ENCODE measurements at places on chromosomes 11 and 22.

GRCh38 chr22:50107529-50107928 is 17.7 kb downstream of the MOV10L1 start:
- DNase-seq = no peak

DNA sequence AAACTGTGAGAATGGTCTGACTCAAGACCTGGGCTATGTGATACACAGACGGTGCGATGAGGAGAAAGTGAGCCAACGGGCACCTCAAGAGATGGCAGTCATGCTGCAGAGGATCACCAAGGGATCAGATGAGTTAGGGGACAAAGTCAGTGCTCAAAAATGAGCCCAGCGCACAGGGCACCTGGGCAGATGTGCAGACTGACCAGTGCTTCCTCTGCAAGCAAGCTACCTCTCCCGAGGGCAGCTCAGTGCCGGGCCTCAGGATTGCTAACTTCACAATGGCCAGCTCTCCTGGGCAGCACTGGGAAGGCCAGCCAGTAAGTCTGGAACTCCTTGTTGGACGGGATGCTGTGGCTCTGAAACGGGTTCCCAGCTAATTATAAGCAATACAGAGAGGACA is 15.3 kb downstream of the HDHD5 start:
- no peak for DNase-seq

DNA sequence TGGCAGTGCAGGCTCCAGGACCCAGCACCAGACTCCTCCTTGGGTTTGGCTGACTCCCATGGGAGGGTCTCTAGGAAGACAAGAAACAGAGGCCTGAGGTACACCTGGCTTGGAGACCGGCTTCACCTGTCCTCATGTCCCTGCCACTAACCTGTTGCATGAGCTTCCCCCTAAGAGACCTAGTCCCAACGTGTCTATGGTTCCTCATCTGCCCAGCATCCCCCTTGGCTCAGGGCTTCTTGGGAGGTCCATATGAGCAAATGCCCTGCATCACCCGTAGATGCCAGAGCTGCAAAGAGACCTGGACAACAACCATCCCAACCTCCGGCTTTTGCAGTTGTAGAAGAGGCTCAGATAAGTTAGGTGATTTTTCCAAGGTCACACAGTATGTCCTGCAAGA is 123.5 kb downstream of the BUD13 start:
- DNase-seq = no peak

DNA sequence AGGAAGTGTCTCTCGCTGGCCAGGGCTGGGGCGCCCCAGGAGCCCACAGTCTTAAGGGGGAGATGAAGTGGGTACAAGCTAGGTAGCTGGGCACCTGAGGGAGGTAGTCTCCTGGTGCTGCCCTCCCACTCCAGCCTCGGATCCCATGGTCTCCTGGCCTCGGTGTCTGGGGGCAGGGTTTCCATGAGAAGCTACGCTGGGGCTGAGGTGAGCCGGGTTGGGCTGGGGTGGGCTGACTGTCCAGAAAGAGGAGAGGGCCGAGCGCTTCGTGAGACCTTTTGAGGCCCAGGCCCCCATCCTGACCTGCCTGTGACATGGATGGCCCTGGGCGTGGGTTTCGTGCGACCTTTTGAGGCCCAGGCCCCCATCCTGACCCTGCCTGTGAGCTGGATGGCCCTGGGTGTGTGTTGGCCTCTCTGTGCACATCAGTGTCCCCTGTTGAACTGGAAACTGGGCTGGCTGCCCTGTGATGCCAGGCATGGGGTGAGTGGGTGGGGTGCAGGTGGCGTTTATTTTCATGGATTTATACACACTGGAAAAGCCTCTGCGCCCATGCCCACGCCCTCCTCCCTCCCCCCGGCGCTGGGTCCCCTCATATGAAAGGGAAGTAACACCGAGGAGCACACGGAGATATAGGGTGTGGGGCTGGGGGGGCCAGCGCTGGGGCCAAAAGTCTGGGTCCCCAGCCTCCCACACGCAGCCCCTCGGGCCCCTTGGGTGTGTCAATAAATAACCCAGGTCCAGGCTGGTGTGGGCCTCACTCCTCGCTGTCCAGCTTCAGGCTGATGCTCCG is 8.6 kb downstream of the AIP start:
- DNase-seq = no peak

DNA sequence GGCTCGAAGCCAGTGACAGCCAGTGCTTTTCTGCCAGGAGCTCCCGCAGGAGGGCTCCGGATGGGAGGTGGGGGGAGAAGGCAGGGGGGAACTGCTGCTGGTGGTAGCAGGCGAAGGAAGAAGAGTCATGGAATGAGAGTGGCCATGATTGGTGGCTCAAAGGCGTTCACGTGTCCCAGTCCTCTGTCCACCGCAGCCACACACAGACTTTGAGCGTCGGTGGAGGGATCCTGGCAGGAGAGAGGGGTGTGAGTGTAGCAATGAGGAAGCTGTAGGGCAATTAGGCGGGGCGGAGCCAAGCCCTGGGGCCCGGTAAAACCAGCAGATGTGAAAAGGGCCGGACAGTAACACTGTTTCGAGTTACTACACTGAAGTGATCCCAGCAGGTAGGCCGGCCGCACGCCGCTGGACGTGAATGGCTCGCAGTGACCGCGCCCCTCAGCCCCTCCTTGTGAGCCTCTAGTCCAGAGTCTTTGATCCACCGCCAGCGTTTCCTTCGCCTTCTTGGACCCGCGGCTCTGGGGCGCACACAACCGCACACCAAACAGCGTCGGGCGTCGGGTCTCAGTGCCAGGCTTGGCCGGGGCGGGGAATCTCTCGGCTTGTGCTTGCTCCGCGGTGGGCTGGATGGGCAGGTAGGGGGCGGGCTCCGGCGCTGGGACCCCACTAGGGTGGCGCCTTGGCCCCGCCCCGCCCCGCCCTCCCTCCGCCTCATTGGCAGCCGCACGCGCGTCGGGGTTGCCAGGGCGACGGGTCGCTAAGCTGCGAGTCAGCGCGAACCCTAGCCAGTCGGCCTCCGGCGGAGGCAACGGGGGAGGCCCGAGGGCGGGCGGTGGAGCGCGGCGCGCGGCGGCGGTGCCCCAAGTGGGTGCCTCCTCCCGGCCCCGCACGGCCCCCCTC is at the start of gene LRRC10B:
LRRC10B (plus strand) TSS at position 788 of the 900 bp plus-strand sequence. CDS start 250 bp downstream, outside the sequence.
- peak; percentile 85 for DNase-seq

GRCh38 chr11:45110562-45110961 is 35.9 kb upstream of the PRDM11 start:
- peak; percentile 72 for DNase-seq

DNA sequence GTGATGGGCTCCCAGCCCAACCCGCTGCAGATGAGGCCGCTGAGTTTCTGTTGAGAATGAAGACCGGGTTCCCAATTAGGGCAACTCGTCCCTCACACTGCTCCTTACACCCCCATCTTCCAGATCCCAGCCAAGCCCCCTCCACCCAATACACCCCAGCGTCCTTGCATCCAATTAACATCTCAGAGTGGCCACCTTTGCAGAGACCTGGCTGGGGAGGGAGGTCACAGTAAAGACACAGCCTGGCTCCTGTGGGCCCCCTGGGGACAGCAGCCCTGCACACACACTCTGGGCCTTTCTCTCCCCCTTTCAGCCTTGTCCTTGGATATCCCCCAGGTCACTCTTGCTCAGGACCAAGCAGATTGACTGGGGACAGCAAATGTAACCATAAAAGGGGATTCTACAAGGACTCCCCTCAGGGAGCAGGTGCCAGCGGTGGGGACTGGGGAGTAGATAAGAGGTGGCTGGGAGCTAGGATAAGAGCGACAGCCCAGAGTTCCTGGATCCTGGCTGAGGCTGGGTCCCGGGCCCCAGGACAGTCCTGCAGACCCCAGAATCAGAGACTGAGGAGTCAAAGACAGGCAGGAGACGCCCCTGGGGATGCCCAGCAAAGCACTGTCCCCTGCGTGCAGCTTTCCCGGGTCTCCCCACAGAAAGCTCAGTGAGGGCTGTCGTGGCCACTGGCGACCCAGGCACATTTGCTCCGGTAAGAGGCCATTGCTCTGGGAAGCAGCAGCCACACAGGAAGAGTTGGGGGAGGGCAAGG is 8.4 kb downstream of the APOBEC3A start:
- no peak for DNase-seq

GRCh38 chr11:73753938-73754337 is 6.9 kb downstream of the RAB6A start:
- no peak for DNase-seq

DNA sequence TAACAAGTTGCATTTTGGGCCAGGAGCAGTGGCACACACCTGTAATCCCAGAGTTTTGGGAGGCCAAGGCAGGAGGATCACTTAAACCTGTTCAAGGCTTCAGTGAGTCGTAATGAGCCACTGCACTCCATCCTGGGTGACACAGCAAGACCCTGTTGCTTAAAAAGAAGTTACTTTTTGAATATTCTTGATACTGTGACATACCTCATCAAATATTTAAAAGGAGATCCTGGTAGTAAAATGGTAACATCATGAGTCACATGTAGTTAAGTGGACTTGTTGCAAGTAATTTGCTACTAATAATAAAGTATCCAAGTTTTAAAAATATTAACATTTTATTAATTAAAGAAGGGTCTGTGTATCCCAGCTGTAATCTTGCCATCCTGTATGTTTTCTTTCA is 18.3 kb downstream of the HMGXB4 start:
- DNase-seq = no peak

GRCh38 chr11:44564670-44565210 is 723 bp upstream of the CD82 start:
- peak; percentile 77 for DNase-seq

DNA sequence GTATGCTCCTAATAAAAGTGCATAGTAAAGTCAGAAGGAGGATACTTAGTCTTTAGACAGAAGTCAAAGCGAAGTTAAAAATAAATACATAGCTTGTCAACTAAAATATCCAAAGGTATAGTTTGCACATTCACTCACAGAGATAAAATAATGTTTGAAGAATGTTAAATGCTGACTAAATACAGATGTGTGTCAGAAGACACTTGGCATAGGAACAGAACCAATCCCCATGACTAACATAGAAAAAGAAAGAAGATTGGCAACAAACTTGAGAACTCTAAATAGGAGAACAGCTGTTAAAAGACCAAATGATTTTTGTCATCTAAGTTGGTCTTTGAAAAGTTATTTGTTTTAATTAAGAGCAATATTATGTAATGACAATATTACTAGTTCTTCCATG is 1172.1 kb upstream of the RAG2 start:
- DNase-seq = no peak

- no peak for DNase-seq
These were observed 4.0 kb downstream of the CRY2 start for GRCh38 chr11:45851228-45851627.

DNA sequence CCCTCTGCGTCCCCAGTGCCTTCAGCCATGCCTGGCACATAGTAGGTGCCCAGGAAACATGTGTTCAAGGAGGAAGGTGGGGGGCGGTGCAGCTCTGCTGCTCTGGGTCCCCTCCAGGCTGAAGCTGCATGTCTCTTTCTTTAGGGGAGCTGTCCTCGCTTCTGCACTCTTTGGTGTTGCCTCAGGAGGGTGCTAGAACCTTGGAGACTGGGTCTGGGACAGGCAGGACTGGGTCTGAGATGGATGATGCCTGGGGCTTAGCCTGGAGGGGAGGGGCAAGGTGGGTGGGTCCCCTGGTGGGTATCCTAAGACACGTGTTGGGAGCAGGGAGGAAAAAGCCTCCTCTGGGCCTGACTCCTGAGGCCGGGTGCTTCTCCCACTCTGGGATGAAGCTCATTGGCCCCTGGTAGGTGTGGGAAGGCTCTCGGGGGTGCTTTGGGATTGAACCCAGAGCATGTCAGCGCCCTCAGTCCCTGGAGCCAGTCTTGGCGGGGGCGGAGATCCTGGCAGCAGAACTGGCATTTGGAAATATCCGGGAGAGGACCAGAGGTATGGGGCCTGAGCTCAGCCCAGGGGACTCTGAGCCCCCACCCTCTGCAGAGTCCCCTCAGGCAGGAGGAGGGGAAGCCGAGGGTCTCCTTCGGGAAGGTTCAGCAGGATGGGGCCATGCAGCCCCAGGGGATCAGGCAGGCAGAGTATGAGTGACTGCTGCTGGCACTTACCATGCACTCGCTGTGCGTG is 6.7 kb upstream of the GSTP1 start:
- no peak for DNase-seq

- DNase-seq = no peak
These were observed 1147.8 kb downstream of the JRKL start for GRCh38 chr11:97537407-97538150.

DNA sequence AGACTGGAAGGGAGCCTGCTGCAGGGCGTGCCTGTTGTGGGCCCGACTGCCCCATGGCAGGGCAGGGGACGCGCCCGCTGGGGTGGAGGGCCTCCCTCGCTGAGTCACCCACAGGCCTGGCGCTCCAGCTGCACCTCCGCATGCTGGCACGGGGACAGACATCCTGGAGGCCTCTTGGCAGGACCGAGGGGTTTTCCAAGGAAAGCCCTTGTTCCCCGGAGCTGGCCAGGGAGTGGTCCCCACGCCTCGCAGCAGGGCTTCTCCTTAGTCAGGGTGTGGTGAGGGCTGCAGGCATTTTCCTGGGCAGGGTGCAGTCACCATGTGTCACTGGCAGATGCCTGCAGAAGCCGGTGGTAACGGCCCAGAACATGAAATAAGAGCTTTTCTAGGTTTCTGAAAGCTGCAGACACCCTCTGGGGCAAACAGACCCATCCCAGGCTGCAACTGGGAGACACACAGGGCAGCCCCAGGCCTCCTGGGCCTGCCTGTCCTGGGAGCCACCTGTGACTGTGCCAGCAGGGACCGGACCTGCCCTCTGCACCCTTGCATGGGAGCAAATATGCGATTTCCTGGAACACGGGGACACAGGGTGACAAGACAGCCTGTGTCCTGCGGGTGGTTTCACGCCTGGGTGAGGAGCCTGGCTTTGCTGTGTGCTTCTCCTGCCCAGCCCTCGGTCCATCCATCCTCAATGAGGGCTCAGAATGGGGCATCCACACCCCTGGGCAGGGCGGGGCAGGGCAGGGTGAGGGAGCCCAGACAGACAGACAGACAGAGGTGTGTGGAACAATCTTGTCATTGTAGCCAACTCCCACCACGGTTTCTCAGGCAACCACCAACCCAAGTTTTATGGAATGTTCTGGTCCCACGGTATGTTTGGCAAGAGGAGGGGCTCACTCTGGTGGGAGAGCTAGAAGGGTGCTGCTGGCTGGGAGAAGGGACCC is 43.2 kb upstream of the FADD start:
- peak; percentile 77 for DNase-seq

DNA sequence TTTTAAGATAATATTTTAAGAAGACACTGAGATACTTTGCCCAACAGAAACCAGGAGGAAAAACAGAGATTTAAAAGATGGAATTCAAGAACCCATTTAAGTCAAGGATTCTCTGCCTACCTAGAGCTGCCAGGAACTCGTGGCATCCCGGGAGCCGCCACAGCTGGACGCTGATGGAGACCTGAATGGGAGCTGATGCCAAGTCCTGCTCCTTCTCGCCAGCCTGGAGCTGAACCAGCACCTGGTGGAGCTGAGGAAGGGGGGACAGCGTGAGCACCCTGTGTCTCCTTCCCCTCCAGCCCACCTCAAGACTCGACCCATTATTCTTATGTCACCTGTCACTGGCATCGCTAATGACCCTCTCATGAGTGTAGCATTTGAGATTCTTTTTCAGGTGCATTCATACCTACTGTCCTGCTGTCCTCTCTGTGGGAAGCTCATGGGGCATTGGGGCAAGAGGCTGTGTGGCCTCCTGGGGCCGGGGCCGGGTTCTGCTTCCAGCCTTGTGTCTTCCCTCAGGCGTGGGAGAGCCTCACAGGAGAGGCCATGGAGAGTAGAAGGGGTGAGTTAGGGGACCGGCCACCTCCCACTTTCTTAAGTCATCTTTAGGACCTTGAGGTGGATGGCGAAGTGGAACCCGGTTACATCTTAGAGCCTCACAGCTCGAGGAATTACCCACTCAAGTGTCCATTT is 70.8 kb upstream of the PITPNB start:
- DNase-seq = no peak

GRCh38 chr11:83801799-83802198 is 515.6 kb upstream of the CCDC90B start:
- no peak for DNase-seq

GRCh38 chr11:130437848-130438247 is 9.4 kb upstream of the ADAMTS8 start:
- DNase-seq = no peak

- DNase-seq = peak; percentile 56
These were observed 20.1 kb downstream of the DGCR6L start for GRCh38 chr22:20299746-20300136.
